AG04450 (cell line): ENCODE measurements at places on chromosomes 4 and X.

- no peak for DNase-seq
Measured at GRCh38 chr4:128983771-128984485, 109.4 kb downstream of the SCLT1 start.

GRCh38 chr4:83010522-83011318 is at the start of gene LIN54:
Gene LIN54, minus strand, starts transcription at chr4:83010823. Its CDS starts 25,979 bp downstream, at chr4:82984844.
- no peak for DNase-seq

DNA sequence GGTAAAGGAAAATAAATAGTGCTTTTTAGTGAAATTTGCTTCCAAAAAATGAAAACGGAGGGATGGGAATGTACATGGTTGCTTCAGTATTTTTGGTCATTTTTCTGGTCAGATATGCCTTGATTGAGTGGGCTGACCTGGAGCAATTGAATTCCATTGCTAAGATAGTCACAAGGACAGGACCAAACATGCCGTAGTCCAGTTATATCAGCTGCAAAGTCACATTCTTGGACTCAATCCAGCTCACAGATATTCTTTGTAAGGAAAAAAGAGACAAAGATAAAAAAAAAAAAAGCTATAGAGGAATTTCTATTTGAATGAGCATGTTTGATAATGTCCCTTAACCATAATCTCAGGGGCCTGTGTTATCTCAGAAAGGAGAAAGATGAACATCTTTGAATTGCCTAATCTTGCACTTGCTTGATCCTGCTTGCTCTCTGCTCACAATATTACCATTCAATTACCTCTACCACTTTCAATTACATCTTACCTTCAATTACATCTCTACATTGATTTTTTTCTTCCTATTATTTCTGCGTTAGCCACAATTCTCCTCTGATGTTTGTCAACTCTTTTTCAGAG is 75.4 kb upstream of the PACRGL start:
- DNase-seq, result no peak

GRCh38 chr4:4838051-4838935 is 21.2 kb upstream of the MSX1 start:
- DNase-seq, result no peak

GRCh38 chr4:94882756-94883155 is 125.0 kb downstream of the BMPR1B start:
- no peak for DNase-seq

GRCh38 chr4:52241916-52242315 is 190.8 kb downstream of the SPATA18 start:
- DNase-seq, result no peak

DNA sequence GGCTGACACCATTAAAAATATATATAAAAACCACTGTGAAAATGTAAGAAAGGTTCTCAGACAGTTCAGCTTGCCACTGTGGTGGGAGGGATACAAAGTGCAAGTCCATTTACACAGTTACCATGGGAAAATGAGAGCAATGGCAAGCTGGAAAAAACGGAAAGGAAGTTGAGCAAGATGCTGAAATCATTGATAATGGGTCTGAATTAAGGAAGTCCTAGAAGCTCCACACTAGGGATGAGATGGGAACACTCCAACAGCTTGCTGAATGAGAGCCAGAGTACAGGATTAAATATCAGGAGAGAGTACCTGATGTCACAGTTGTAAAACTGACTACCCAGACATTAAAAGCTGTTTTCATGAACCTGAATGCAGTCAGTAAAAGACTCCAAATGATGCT is 218.6 kb downstream of the PRDM5 start:
- DNase-seq, result no peak

DNA sequence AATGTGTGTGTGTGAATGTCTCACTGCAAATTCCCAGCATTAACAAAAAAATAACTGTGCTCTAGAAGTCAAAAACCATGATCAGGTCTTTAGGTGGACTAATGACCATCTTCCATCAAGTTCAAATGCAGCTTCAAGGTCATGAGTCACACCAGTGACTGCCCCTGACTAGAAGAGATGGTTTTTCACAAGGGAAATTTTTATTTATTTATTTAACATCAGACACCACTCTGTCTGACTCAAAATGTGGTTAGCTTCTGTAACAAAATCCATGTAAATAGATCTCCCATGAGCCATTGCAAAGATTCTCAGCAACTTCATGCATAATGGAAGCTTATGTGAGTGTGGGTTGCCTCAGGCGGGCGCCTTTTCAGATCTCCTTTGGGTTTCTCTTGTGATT is 219.2 kb downstream of the KIT start:
- no peak for DNase-seq

DNA sequence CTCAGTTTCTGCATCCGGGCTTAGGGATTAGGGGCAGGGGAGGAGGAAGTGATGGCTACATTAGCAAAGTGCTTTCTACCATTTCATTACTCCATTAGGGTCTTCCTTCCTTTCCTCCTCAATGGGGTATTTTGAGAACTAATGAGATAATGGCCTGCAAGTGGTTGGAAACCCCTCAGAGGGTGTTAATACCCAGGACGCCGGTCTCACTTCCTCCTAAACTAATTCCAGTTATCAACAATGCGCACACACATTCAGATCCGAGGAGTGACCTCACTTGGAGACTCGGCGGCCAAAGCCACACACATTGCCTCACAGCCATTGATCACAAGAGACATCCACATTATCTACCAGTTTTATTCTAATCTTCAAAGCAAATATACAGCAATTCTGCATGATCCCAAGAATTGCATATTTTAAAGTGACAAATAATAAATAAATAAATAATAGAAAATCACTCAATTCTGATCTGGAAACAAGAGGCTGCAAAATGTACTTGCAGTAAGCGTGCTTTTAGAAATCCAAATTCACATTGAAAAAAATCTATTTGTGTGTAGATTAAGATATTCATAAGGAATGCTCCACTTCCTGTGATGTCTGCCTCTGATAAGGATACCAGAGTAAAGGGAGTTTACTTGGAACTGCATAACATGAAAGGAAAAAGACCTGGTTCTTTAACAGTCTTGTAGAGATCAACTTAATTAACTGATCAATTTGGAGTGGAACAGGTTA is 329.1 kb downstream of the FBXW7 start:
- no peak for DNase-seq

GRCh38 chrX:57453901-57454300 is 137.9 kb upstream of the ZXDB start:
- DNase-seq, result no peak

DNA sequence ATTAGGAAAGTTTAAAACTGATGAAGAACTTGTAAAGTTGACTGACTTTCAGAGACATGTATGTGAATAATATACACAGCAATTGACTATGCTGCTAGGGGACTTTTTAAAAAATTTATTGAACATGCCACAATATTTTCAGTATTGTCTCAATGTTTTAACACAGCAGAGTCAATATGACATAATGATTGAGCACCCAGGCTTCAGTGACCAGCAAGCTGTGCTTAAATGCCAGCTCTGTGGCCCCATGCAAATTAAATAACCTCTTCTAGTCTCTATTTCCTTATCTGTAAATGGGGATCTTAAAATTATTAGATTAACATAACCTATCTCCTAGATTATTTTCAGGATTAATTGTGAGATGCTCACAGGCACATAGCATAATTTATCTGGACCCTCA is 56.8 kb upstream of the TXK start:
- DNase-seq, result no peak

DNA sequence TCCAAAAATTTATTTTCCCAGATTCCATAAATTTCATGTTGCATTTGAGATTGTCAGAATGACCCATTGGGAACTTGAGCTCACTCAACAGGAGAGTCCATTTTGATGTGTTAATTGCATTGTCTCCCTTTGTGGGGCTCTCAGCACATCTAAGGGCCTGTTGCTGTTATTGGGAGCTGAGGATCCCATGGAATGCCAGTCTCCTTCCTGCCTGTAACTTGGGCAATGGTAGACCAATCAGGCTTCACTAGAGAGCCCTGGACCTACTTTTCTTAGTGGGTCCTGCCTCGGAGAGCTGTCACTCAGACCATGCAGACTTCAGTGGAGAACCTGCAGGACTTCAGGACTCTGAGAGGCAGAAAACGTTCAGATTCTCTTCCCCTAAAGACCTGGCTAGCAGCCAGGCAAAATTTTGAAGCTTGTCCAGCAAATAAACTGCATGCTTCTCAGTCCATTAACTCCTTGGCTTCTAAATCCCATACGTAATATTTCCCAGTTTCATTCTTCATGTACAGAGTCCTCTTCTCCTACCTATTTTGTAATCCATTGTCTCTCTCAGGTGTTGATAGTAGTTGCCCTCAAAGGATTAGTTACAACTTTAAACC is 25.1 kb downstream of the OCRL start:
- DNase-seq, result no peak

DNA sequence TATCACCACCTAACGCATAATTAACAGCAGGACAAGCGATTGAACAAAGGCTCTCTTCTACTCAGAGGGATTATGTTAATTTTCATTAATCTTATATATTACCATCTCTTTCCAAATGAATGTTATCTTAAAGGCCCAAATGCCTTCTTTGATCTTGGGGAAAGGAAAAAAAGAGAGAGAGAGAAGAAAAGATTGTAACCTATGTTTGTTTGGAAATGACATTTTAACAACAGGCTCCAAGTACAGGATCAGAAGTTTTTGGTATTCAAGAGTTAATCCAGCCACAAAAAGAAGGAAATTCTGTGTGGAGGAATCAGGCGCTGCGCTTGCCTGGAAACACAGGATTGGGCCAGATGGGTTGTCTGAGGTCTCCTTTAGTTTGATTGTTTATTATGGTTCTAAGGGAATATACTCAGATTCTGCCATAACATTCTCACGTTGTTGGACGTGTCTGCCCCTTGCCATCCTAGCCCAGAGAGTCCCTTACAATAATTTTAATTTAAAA is 100.7 kb upstream of the STX18 start:
- DNase-seq, result no peak

- DNase-seq, result no peak
Measured at GRCh38 chr4:46820154-46820553, 88.9 kb downstream of the COX7B2 start.

GRCh38 chr4:120753854-120754253 is 168.7 kb downstream of the PRDM5 start:
- DNase-seq, result no peak

DNA sequence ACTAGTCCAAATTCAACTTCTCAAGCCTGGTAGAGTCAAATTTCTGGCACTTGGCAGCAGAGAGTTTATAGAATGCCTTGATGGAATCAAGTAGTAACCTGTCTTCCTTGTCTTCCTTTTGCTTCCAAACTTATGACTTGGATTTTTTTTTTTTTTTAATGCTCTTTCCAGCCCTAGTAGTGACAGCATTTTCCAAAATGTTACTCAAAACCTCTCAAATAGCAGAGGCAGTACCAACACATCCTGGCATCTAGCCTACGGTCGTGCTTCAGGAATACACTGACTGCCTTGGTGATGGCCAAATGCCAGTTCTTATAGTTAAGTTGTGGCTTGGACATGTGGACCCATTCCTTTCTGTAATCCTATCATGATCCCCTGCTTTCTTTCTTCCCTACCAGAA is 46.0 kb downstream of the GALNT7 start:
- no peak for DNase-seq

DNA sequence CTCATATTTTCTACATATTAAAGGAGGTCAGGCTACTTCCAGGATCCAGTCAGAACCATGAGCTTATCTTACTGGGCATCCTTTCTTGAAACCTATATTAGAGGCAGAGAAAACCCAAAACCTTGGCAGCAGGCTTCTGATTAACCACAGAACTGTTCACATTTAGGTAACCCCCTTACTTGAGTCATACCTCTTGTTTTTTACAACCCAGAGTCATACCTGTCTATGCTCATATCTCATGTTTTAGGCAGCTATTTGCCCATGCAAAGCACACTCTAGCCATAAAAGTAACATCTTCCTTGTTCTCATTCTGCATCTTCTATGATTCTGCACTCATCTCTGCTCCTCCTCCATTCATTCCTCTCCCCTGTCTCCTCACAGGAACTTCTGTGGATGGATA is 138.0 kb upstream of the SMIM31 start:
- DNase-seq, result no peak

DNA sequence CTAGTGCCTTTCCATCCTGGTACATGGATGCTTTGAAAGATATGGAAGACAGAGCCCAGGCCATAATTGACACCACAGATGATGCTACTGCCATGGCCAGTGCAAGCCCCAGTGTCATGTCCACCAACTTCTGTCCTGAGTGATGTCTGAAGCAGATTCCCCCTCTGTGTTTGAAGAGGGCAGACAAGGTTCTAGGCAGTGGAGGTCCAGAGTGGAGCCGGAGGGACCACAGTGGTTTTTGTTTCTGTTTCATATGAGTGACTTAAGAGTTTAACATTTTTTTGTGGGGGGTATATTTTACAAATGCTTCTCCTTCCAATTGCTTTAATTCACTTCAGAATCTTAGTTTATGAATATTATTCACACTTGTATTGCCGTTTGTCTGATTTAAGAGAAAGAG is 6.0 kb upstream of the MAGEC1 start:
- DNase-seq, result no peak

GRCh38 chr4:8882239-8882638 is 10.6 kb upstream of the HMX1 start:
- DNase-seq, result no peak

- no peak for DNase-seq
Measured at GRCh38 chr4:54730581-54730980, 72.8 kb downstream of the KIT start.

GRCh38 chrX:25213611-25214010 is 197.8 kb upstream of the ARX start:
- no peak for DNase-seq

GRCh38 chrX:133979641-133980230 is 5.7 kb downstream of the GPC3 start:
- no peak for DNase-seq

- no peak for DNase-seq
Measured at GRCh38 chr4:135359128-135359527, 1157.5 kb upstream of the PABPC4L start.

DNA sequence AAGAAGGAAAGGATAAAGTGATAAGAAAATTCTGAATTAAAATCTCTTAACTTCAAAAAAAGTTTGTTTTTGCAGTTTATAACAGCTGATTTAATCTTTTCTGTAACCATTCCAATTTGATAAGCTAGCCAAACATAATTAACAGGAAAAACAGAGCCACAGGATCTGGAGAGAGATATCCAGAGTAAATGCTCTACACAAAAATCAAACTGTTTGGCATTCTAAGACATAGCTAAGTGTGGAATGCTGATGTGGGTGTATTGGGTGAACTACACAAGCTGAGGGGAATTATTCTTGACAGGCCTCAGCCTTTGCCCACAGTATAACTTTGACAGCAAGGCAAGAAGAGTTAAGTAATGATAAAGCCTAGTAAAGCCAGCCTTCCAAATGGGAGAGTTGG is 184.8 kb downstream of the GABRG1 start:
- no peak for DNase-seq

DNA sequence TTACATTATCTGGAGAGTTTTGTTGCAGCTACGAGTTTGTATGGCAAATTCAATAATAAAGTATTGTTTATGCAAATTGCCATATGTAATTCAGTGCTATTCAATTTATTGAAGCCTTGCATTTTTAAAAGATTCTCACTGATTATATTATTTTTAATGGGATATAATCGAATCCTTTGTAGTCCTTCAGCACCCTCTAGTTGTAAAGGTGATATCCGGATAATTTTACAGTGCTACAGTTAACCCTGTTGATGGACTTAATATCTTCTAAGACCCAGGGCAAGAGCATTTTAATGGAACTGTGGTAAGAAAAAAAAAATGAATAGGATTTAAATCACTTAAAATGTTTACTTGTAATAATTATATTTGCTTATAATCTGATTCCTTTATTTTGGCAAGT is 48.5 kb upstream of the GRIA2 start:
- DNase-seq, result no peak
